ENCODE measurements at places on chromosomes 2 and 18.

DNA sequence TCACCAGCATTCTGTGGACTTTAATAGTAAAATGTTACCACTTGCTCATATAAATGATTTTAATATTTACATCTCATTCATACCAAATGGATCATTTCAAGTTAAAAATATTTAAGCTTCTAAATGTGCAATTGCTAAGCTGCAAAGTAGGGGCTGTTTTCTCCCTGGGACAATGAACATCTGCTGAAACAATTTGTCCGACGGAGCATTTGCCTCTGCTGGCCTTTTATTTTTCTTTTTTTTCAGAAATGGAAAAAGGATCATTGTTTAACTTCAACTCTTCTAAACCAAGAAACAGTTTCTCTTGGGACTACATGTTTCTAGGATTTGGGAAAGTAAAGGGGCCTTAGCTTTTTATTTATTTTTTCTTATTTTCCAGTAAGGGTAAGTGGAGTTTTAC is 43.8 kb upstream of the ITPRID2 start:
- DNase-seq: no peak

DNA sequence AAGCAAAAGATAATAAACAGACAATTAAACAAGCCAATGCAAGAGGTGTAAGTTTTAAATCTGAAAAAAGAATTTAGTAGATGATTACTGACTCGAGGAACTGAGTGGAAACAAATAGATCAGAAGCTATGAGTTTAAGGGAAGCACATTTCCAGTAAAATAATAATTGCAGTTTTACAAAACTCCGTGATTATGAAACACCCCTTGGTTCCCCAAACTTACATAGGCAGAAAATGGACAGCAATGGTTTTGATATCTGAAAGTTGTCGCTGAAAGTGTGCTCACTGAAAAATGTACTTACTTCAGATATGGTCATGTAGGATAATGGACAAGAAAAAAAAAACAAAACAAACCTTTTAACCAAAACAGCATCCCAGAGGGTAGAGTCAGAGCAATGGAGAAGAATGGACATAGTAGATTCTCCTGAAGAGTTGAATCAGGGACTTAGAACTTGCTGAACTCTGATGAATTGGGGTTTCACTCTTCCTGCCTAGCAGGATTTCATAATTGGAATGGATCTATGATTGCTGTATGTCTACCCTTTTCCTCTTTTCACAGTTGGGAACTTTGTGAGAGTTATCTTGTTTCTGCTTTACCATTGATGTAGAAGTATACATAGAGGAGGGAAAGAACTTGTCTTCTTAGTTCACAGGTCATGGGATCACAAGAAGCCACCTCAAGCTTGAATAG is 305.6 kb upstream of the ZEB2 start:
- DNase-seq: no peak

DNA sequence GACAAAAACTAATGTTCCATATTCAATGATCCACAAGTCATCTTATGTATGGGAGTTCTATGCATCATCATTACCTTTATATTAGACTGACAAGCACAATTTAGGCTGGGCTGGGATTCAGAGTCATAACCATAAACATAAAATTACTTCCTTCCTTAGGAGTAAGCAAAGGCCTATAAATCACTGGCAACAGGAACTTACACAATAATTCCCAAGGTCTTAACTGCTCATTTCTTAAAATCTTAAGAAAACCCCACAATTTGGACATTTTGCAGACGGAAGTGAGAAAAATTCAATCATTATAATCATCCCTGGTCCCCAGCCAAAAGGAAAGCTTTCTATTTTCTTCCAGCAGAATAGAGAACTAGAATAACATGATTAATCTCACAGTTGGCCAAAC is 232.3 kb downstream of the DYM start:
- no peak for DNase-seq

GRCh38 chr2:229154381-229154780 is 116.7 kb downstream of the PID1 start:
- no peak for DNase-seq
